Sigmoid colon (tissue), 7 donors: ENCODE measurements at places on chromosomes 5 and 9. TPM values are rescaled to one million over a fixed set of nuclear protein-coding genes. Genes with fewer than 3 reads are reported as not detected.

CD72 gene
- 0.36 TPM for total RNA-seq

LCN1 gene
- total RNA-seq = not detected

SPOCK1 gene
- total RNA-seq = 89.5 TPM

SAXO1 gene
- under 0.01 TPM for total RNA-seq

GRCh38 chr9:95506678-95507463 lies 9.9 kb downstream of the PTCH1 start:
- peak; percentile 77 for DNase-seq

DNA sequence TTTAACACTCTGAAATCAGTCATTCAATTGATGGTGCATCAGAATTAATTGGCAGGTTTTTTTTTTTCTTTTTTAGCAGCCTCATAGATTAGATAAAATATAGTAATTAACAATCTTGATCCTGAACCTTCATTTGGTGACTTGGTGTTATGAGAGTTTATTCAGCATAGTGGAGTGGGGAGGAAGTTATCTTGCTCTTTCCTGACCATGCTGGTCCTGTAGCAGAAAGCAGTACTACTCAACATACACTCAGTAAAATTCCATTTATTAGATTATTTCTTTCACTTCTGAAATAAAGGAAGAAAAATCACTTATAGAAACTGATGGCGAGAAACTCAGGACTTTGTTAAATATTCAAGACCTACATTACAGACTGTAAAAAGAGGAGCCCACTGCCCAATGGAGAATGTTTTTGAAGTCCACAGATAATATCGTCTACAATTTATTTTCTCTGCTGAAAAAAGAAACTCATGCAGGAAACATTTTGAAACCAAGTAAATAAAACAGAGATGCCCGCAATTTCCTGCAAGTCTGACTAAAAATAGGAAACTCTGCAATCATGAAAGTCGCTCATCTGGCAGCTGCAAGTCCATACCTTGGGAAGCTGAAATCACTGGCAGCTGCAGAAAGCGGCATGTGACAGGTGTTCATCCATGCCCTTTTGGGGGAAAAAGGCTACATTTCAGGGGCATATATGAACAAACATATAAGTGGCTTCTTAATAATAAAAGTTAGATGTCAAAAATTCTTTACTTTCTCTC lies 233.2 kb upstream of the RFX3 start:
- no peak for DNase-seq
